ENCODE measurements at places on chromosomes 5 and 9.
A peak's percentile ranks its signal among the peaks of the same experiment; 100 is the strongest.

DNA sequence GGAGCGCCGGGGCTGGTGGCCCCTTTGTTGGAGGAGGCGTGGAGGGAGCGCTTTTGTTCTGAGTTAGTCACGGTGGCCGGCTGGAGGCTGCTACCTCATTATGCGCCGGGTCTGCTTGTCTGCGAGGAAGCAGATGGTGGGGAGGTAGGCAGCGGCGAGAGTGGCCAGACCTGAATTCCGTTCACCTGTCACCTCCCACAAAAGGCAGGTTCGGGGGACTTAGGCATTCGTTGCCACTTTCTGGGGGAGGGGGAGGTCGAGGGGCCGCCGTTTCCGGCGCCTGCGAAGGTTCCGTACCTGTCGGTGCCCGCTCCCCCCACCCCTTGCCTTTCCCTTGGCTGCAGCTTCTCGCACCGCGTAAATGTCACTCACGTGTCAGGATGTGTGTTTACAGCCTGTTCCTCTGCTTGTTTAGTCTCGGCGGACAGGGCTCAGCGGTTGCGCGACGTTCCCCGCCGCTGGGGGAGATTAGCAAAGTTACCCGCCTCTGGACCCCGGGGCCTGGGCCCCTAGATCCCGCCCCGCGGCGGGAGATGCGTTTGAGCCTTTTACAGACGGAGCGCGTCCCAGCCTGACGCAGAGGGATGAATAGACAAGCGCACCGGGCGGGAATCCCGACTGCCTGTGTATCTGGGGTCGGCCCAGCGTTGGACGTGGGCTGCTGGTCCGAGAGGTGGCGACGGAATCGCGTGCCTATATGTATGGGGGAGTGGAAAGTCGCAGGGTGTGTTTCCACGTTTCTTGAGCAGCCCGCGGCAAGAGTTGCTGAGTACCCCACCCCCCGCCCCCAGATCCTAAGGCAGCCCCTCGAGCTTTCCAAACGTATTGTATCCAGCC is 2.7 kb upstream of the LHX2 start:
- DNase-seq: peak; percentile 82

DNA sequence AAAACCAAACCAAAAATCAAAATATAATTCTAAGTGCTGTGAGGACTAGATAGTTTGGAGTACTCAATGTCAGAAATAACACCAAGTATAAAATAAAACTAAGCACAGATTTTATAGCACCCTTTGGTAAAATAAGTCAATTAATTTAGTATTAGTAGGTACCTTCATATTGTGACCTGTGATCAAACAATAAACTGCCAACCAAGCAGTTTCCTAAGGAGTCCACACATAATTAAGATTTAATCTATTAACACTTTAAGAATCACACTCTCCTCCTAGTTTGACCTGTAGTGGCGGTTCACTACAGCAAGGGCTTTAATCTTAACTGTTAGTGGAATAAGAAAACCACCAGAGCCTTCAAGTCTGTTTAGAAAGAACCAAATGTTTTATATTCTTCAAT is 2.8 kb downstream of the HNRNPK start:
- DNase-seq: no peak

DNA sequence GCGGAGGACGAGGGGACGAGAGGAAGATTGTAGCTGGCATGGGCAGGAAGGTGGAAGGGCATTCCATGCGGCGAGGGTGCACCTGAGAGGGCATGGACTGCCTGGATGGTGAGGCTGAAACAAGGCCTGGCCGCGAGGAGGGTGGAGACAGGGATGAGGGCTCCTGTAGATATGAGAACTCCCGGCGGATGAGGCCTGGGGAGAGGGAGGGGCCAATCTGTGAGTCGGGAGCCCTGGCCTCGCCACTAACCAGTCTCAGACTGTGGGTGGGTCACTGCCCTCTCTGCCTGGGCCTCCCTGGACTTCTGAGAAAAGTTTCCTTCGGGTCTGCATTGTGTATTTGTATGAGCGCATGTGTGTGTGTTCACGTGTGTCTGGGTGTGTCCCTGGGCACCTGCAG is 55.4 kb downstream of the LMX1B start:
- no peak for DNase-seq

GRCh38 chr9:3948826-3949556 is 350.9 kb downstream of the GLIS3 start:
- DNase-seq: no peak

GRCh38 chr9:6942406-6942805 is 184.6 kb downstream of the KDM4C start:
- no peak for DNase-seq

DNA sequence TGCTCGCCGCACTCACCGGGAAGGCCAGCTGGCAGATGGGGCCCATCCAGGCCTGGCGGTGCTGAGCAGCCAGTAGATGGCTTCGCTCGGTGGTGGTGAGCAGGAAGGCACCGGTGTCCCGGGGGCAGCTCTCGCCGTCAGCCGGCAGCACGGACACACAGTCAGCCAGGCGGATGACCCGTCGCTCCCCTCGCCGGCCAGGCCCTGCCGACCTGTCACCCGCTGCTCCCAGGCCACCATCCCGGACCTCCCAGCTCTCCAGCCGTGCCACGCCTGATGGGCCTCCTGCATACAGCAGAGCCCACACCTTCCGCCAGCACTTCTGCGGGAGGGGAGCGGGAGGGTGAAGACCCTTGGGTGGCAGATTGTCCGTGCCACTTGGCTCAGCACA is 1.4 kb downstream of the DOK3 start:
- DNase-seq: no peak

- no peak for DNase-seq
Observed at GRCh38 chr9:99850736-99851499, 29.2 kb downstream of the NR4A3 start.

DNA sequence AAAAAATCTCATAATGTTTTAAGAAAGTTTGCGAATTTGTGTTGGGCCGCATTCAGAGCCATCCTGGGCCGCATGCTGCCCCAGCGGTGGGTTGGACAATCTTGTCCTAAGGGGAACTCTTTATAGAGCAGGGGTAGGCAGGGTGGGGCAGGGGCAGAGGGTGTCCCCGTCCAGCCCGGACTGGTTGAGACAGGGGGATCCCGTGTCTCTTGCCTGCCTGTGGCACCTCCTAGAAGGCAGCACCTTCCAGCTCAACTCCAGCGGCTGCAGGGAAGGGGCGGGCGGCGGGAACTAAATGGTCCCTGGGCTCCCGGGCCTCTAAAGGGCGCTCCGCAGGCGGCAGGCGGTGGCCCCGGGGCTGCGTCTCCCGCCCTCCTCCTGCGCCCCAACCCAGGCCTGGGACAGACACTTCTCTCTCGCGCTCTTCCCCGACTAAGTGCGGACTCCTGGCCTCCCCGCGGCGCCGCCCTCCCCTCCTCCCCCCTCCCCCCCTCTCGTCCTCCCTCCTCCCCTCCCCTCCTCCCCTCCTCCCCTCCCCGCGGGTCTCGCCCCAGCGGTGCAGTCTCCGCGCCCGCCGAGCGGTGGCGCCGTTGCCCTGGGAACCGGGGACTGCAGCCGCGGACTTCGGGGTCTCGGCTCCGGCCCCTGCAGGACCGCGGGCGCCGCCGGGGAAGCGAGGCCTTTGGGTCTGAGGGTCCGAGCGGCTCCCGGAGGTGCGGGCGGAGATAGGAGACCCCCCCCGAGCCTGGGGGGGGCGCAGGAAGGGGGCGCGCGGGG is 132.6 kb downstream of the MRPL36 start:
- peak; percentile 89 for DNase-seq

GRCh38 chr5:35745660-35746059 is 111.0 kb upstream of the IL7R start:
- DNase-seq: no peak

Measured in eye (tissue), 1 donor.